GM12892 (cell line): ENCODE measurements at places on chromosomes 13 and 19.

DNA sequence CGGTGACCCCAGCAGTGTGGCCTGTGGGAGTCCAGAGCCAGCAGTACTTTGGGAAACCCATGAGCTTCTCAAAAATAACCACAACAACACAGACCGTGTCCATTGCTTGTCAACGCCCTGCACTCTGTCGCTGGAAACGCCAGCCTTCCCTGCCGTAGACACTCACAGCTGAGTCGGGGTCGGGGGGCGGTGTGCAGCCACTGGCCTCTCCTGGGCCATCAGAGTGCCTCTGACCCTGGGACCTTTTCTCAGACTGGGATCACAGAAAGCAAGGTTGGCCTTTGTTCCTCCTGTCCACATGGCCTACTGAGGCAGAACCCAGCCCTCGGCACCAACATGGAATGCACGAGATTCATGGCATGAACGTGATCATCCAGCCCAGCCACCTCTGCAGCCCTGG lies 95.7 kb downstream of the TUBA3C start:
- no peak for DNase-seq

DNA sequence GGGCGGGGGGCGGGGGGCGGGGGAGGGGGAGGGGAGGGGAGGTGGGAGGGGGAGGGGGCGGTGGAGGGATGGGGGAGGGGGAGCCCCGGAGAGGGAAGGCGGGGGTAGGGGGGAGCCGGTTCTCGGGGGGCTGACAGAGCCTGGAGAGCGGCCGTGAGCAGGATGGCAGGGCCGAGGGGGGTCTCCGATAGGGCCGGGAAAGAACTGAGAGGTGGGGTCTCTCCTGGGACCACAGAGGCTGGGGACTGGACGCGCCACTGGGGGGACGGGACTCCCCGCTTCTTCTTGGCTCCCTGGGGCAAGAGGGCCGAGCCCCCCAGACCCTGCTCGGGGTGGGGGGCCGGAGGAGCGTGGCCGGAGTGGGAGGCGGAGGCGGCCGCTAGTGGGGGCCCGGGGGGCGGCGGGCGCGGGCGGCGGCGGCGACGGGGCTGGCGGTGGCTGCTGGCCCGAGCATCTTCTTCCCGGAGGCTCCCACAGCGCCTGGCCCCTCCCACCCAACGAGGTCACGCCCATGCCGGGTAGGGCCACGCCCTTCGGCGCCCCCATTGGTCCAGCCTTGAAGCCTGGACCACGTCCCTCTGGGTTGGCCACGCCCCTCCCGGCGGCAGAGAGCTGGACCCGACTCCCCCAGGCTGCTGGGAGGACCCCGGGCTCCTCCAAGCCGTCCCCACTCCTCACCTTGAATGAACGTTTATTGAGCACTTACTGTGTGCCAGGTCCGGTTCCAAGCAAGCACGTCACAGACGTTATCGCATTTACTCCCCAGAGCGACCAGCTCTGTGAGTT lies at the start of gene NOVA2:
NOVA2 (minus strand) TSS at position 313 of the 786 bp plus-strand sequence. CDS start 514 bp downstream, outside the sequence.
- DNase-seq, result peak; percentile 71

- no peak for DNase-seq
These were observed 233.8 kb downstream of the SLC7A1 start for GRCh38 chr13:29361716-29362115.

GRCh38 chr13:57878291-57878690 lies 246.7 kb downstream of the PCDH17 start:
- no peak for DNase-seq

DNA sequence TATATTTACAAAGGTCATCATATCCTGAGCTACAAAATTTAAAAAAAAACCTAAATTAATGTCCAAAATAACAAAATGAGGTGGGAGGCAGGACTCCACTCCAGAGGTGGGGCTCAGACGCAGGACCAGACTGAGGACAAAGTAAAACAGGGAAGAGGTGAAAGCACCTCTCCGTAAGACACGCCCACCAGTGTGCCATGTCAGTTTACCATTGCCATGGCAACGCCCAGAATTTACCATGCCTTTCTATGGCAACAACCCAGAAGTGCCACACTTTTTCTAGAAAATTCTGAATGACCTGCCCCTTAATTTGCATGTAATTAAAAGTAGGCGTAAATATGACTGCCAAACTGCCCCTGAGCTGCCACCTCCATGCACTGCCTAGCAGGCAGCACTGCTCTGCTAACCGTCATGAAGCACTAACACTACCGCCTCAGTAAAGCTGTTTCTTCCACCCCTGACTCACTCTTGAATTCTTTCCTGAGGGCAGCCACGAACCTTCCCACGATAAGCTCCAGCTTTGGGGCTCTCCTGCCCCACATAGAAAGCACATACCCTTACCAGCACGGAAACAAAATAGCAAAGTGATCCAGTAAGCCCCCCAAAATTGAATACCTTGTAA lies 22.3 kb upstream of the PDCD5 start:
- DNase-seq, result no peak

DNA sequence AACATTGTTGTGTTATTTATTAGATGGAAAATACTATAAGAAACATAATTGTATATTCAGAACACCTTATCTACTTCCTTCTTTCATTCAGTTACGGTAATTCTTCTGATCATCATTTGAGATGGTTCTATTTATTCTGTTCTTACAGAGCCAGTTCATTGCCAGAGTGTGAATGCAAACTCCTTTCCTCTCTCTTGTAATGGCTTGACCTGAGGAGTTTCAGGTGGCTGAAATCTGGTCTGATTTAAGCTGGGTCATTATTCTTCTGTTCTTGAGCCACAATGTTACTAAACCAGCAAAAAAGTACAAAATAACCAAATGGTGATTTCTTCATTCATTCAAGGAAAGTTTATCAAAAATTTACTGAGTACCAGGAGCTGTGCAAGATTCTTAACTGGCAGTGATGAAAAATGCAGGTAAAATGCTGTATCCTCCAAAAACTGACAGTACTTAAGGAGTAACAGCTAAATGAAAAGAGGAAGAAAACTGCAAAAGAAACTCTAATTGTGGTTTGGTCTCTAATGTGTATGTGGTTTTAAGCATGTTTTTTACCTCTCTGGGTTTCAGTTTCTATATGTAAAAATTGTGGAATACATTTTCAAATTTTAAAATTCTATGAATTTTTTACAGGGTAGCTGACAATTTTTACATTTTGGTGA lies 182.4 kb upstream of the UFM1 start:
- no peak for DNase-seq

GRCh38 chr13:95117092-95117491 lies 184.2 kb downstream of the ABCC4 start:
- no peak for DNase-seq

- DNase-seq, result no peak
These were observed 424.2 kb downstream of the KCTD12 start for GRCh38 chr13:76461999-76462398.

DNA sequence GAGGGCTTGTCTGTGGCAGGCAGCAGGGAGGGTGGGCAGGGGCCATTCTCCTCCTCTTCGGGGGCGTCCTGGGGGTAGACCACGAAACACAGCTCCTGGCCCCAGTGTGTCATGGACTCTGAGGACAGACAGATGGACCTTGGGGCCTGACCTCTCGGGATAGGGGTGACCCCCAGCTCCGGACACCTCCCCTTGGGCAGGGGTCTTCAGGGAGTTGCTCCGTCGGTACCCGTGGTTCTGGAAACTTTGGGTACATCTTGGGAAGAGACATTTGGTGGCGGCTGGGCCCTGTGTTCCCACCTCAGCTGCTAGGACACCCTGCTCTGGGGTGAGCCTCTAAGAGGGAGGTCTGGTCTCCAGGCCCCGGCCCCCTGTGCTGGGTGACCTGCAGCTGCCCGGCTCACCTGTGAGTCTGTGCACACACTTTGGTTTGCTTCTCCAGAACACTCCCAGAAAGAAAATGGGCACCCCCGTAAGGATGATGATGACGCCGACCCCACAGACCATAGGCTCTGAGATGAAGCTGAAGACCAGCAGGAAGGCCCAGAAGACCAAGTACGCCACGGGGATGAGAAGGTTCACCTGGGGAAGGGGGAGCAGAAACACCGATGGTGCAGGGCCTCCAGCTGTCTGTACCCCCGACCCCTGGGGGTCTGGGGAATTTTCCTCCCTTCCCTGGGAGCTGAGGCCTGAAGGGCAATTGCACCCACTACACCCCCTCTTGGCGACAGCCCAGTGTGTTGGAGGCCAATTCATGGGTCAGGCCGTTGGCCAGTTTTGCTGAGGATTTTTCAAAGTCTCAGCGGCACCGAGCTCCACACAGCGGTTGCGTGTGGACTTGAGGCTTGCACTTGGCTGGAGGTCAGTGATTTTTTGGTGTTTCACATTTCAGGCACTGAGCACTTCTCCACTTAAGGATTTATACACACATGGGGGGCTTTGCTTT lies 15.0 kb downstream of the LRP3 start:
- no peak for DNase-seq
